Naive thymus-derived CD4-positive, alpha-beta T cell (primary cell): ENCODE measurements at places on chromosomes 11 and 22.
A peak's percentile ranks its signal among the peaks of the same experiment; 100 is the strongest.

DNA sequence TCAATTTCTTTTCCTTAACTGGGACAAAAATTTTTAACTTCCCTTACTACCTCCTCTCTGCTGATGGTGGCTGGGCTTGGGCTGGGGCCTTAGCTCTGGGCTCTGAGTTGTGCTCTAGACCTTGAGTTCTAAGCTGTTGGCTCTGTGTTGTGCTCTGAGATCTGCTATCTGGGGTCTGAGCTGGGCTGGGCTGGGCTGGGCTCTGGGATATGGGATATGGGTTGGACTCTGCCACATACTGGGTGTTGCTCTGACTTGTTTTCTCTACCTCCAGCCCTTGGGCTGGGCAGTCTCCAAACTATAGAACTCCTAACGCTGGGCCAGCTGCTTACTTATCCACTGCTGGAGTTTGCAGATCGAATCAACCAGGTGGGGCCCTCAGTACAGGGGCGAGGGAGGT, 41.9 kb downstream of the DNHD1 start:
- H3K36me3 ChIP-seq, result no peaks in the 10 kb centered on the region
- H3K27ac ChIP-seq, result no peak overlapping the region
- no peak overlapping the region for H3K4me3 ChIP-seq

DNA sequence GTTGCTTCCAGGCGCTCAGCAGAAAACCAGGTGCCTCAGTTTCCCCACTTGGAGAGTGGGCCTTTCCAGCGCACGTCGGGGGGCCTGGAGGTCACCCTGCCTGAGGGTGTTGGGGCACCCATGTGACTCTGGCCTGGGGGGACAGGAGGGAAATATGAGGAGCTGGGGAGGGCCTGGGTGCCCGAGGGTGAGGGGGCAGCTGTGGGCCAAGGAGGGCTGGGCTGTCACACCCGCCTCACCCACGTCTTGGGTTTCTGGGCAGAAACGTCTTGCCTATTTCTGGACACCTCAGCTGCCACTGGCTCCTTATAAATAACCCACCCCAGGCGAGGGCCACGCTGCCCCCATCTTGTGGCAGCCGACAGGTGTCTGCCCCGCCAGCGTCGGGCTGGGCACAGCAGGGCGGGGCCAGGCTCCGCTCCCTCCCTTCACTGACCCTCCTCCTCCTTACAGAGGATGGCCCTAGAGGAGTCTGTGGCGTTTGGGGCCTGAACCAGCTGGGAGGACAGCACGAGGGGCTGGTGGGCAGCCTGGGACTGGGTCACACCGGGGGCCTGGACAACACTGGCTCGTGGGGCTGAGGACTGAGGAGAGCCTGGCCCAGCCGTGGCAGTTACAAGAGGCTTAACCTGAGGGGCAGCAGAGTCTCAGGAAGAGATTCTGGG, 1.5 kb downstream of the TNNT3 start:
- DNase-seq, result no peak
- H3K27ac ChIP-seq, result no peak overlapping the region
- H3K36me3 ChIP-seq, result no peaks in the 10 kb centered on the region
- H3K27me3 ChIP-seq, result no peaks in the 10 kb centered on the region
- no peak overlapping the region for H3K4me3 ChIP-seq
- H3K4me1 ChIP-seq, result no peaks in the 10 kb centered on the region

DNA sequence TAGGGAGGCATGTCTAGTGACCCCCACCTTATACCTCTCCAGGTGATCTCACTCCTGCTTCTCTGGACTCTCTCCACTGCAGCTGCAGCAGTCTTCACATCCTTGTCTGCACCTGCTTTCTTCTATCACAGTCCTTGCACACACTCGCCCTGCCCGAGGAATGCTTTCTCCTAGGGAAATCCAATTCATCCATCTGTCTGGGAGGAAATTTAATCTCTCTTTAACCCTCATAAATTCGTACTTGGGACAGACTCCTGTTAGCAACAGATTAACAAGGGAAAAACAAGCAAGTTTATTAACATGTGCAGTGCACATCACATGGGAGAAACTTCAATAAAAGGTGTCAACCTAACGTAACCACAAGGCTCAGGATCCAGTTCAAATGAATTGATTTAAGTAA, 11.3 kb upstream of the RCN1 start:
- no peaks in the 10 kb centered on the region for H3K36me3 ChIP-seq
- H3K4me3 ChIP-seq, result no peak overlapping the region
- H3K27me3 ChIP-seq, result no peaks in the 10 kb centered on the region
- no peak for DNase-seq
- H3K4me1 ChIP-seq, result no peaks in the 10 kb centered on the region

DNA sequence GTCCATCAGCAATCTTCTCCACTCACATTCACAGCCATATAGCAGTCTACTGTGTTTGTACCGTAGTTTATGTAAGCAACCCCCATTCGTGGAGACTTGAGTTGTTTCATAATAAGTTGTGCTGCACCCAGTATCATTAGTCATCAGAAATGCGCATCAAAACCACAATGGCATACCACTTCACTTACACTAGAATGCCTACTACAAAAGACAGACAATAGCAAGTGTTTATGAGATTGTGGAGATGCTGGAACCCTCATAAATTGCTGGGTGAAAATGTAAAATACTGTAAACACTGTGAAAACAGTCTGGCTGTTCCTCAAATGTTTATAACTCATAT, 133.3 kb downstream of the ATXN10 start:
- no peaks in the 10 kb centered on the region for H3K36me3 ChIP-seq
- H3K4me3 ChIP-seq, result no peak overlapping the region
- DNase-seq, result no peak
- H3K27ac ChIP-seq, result no peak overlapping the region
- H3K27me3 ChIP-seq, result no peaks in the 10 kb centered on the region

DNA sequence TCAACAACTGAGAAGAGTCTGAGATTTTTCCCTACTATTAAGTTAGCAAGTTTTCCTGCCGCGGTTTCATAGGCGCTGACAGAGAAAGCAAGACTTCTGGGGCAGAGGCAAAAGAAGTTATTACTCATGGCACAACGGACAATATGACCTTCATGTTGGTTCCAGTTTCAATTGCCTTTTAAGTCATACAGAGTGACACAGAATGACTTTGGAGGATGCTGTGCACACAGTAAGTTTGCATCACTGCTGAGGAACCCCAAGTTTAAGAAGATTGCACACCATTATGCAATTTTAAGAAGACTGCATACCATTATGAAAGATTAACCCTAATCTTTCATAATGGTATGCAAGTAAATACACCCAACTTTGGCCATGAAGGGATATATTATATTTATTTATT, 626.5 kb upstream of the CHORDC1 start:
- H3K27me3 ChIP-seq, result no peaks in the 10 kb centered on the region
- no peaks in the 10 kb centered on the region for H3K36me3 ChIP-seq
- no peak for DNase-seq
- H3K4me3 ChIP-seq, result no peak overlapping the region
- H3K4me1 ChIP-seq, result no peaks in the 10 kb centered on the region

DNA sequence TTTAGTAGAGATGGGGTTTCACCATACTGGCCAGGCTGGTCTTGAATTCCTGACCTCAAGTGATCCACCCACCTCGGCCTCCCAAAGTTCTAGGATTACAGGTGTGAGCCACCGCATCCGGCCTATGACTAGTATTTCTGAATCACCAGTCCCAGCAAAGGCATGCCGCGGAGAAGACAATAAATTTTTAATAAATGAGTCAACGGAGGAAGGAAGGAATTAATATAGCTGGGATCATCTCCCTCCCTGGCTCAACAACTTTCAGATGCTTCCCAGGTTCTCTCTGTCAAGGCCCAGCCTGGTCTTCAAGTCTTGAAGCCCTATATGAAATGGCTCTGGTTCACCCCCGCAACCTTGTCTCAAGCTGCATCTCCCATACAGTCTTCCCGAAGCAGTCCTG, 45.7 kb downstream of the CYTH4 start:
- H3K4me1 ChIP-seq, result no peaks in the 10 kb centered on the region
- peaks cover 14% of the 10 kb centered on the region for H3K27me3 ChIP-seq
- H3K4me3 ChIP-seq, result no peak overlapping the region

- H3K27ac ChIP-seq, result no peak overlapping the region
- no peaks in the 10 kb centered on the region for H3K36me3 ChIP-seq
- no peak for DNase-seq
- no peaks in the 10 kb centered on the region for H3K27me3 ChIP-seq
- peak overlapping the region; percentile 27 for H3K4me3 ChIP-seq
Observed at GRCh38 chr22:29469755-29470154, 10.3 kb upstream of the NEFH start.

DNA sequence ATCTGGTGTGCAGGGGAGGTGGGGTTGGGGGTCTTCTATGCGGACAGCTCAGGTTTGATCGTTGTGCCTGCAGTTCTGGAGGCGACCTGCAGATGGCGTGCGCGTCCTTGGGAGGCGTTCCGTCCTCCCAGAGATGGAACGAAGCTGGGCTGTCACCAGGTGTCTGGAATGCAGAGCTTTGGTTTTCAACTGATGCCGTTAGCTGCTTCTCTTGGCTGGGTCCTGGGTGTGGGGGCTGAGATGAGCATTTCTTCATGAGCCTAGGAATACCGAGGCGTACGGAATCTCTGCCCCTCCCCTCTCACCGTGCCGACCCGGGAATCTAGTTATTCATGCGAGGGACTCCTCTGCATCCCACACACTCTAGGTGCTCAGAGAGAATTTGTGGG, 98.6 kb downstream of the CEP164 start:
- no peaks in the 10 kb centered on the region for H3K27me3 ChIP-seq
- H3K4me1 ChIP-seq, result no peaks in the 10 kb centered on the region
- no peak overlapping the region for H3K27ac ChIP-seq
- no peaks in the 10 kb centered on the region for H3K36me3 ChIP-seq
- peak; percentile 7 for DNase-seq
- no peak overlapping the region for H3K4me3 ChIP-seq

DNA sequence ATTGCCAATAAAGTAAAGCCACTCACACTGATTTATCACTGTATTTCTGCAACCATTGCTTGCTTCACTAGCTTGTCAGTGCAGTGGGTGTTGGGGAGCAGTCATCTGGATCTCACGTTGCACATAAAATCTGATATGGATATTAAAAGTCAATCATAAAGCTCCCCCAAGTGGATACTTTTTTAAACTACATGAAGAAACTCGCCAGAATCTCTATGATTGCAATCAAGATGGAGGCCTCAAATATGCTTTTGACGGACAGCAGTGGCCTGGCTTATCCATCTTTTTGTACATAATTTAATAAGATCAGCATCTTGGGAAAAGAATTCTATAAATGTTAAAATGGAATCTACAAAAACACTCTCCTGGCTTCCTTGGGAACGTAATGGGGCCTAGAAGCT, 137.7 kb downstream of the WT1 start:
- no peaks in the 10 kb centered on the region for H3K36me3 ChIP-seq
- H3K27ac ChIP-seq, result no peak overlapping the region
- H3K4me1 ChIP-seq, result no peaks in the 10 kb centered on the region
- no peak overlapping the region for H3K4me3 ChIP-seq
- no peaks in the 10 kb centered on the region for H3K27me3 ChIP-seq

DNA sequence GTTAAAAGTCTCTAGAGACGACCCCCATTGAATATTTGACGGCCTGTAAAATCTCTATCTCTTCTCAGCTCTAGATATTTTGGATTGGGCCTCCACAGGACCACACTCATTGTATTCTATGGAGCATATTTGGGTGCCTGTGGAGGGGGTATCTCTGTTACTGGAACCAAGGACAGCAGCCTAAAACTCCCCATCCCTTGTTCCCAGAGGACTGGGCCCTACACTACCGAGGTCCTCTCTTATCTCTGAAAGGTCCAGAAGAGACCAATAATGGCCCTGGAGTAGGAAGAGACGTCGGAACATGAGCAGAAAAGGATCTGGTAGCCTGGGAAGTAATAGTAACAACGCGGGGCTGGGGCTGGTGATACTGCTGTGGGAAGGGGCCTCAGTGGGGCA, 542 bp downstream of the HPS4 start:
- no peak for DNase-seq
- H3K36me3 ChIP-seq, result peaks cover 10% of the 10 kb centered on the region
- peak overlapping the region; percentile 61 for H3K4me3 ChIP-seq
- H3K27ac ChIP-seq, result peak overlapping the region; percentile 95

- no peak overlapping the region for H3K27ac ChIP-seq
- H3K36me3 ChIP-seq, result peaks cover 33% of the 10 kb centered on the region
- H3K4me3 ChIP-seq, result no peak overlapping the region
- peaks cover 11% of the 10 kb centered on the region for H3K4me1 ChIP-seq
Observed at GRCh38 chr22:44714703-44715350, 12.8 kb downstream of the PRR5 start.

DNA sequence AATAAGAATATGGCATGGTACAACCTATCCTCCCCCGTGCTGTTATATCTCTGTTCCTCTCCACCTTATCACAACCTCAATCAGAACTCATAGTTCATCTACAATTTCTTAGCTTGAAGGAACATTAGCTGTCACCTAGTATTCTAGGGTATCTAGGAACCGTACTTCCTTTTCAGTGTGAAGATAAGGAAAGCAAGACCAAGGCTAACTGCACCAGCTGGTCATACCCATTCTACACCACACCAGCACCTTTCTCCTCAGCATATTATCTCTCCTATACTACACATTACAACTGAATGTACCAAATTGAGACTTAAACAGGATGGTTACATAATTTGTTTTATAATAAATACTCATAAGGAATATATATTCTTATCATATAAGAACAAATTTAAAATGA, 73.1 kb downstream of the ARHGAP32 start:
- no peak overlapping the region for H3K4me3 ChIP-seq
- H3K27me3 ChIP-seq, result no peaks in the 10 kb centered on the region
- DNase-seq, result no peak
- no peaks in the 10 kb centered on the region for H3K4me1 ChIP-seq

DNA sequence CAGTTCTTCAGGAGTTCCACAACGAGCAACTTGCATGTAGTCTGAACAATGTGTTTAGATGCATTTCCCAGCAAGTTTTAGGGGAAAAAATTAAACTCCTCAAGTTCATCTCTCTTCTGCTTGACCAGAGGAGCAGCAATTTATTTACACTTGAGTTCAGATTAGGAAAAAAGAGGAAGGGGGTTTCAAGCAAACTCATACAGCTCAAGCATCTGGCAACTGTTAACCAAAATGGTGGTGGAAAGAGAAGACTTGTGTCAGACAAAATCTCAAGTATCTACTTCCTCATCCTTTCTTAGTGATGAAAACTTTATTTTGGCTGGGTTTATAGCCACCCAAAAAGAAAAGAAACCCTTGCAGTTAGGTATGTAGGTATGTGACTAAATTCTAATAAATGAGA, 29.1 kb upstream of the PICALM start:
- H3K4me1 ChIP-seq, result no peaks in the 10 kb centered on the region
- DNase-seq, result no peak
- H3K27me3 ChIP-seq, result no peaks in the 10 kb centered on the region
- no peaks in the 10 kb centered on the region for H3K36me3 ChIP-seq
- no peak overlapping the region for H3K27ac ChIP-seq

DNA sequence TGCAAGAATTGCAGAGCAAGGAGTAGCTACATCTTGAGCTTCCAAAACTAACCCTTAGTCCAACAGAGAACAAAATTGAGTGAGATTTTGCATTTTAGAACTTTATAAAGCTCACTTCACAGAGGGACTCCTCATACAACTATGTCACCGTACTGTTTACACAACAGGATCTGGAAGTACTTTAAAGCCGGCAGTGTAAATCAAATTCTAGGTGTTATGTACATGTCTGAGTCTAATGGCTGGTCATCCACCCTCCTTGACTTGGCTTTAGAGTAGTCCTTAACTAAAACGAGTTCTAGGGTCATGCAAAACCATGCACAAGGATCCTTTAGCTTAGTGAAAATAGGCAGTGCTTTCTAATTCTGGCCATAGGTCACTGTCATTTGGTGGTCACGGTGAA, 23.5 kb downstream of the IRAG1 start:
- H3K27ac ChIP-seq, result no peak overlapping the region
- no peaks in the 10 kb centered on the region for H3K27me3 ChIP-seq
- H3K4me3 ChIP-seq, result no peak overlapping the region
- H3K36me3 ChIP-seq, result no peaks in the 10 kb centered on the region
